Activated T-helper 1 cell treated with Interleukin-2 at 50 U/mL for 16 hours (primary cell): ENCODE measurements at places on chromosomes 3 and 15.
A peak's percentile ranks its signal among the peaks of the same experiment; 100 is the strongest.

- peak; percentile 49 for DNase-seq
These were observed 1.1 kb upstream of the IGF1R start for GRCh38 chr15:98647026-98647773.

- DNase-seq: no peak
These were observed 167.6 kb upstream of the CADPS start for GRCh38 chr3:63042833-63043232.

GRCh38 chr3:44926172-44926571, 49.8 kb downstream of the ZDHHC3 start:
- DNase-seq: no peak

- DNase-seq: no peak
These were observed 195.1 kb downstream of the DTWD1 start for GRCh38 chr15:49815950-49816349.

- DNase-seq: no peak
These were observed 48.6 kb upstream of the AKAP13 start for GRCh38 chr15:85331655-85332285.

- no peak for DNase-seq
These were observed 59.6 kb upstream of the PPARG start for GRCh38 chr3:12229146-12229851.
